ENCODE measurements at places on chromosomes 2 and 18.

- DNase-seq: no peak
Observed at GRCh38 chr2:72806280-72806945, 19.4 kb downstream of the EXOC6B start.

GRCh38 chr18:31557446-31557845 lies 34.2 kb upstream of the TTR start:
- DNase-seq: no peak

- DNase-seq: no peak
Observed at GRCh38 chr2:55999231-55999630, 75.6 kb upstream of the EFEMP1 start.

DNA sequence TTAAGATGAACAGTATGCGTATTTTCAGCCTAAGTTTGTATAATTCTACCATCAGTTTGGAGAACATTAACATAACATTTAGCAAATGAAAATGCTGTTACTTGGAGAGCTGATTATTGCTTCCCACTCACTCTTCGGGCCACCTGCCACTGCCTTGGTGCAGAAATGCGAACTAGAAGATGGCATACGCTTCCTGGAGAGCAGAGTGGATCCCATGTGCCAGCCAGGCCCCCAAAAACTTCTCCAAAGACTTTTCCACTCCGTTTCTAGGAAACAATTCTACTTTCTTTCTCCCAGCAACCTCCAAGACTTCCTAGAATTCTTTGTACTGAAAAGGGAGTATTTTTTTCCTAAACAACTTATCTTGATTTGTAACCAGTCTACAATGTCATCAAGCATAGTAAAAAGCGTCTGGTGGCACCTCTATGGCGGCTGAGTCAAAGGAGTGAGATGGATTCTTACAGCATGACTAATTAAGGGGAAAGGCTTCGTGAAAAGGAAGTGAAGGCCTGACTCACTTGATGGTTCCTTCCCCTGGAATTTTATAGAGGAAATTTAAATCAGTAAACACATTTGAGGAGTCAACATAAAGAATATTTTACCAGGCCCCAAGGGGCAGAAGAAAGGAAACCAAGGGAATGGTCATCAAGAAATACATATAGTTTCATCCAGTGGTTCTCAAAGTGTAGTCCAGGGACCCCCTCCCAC lies 36.6 kb downstream of the FEZ2 start:
- DNase-seq: no peak

DNA sequence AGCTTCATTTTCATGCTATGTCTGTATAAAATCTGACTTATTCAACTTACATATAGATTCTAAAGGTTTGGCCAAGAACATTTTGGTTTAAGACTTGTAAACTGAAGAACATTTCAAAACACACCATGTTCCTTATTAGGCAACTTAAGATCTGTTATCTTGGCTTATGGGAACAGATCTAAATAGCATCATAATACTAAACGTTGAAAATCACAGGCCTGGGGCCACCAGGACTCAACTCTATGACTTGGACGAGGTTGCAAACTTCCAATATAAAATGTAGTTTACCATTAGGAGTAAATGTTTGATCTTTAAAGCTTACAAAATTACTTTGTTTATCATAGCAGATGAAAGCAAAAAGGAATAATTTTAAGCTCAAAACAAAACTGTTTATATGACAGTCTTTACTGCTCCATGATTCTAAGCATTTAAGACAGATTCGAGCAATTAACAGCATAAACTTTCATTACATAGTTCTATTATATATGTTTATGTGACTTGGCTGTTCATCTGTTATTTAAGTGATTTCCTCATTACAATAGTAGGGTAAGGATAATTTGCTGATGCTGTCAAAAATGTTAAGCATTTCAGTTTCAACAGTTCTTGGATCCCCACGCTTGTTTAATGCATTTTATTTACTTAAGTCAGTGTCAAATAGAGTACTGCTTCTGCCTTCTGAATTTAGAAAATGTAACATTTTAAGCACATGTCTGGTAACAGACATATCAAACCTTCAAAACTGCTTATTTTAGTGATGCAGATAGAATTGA lies 8.3 kb downstream of the TCF4 start:
- DNase-seq: no peak

- DNase-seq: no peak
Observed at GRCh38 chr2:76866464-76866863, 655.7 kb downstream of the LRRTM4 start.
